Pulmonary artery endothelial cell (primary cell): ENCODE measurements at places on chromosomes 3 and 15.

DNA sequence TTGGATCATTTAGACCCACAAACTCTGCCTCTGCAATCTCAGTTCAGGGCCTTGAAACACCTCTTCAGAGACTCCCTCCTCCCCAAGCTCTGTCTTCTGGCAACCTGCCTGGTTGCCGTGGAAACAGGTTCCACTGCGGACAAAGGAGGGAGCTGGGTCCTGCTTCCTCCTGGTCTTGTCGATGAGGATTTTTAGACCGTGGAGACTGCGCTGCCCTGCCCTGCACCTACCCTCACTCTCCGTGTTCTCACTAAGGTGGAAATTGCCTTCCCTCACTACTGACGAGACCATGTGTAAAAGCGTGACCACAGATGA is at the start of gene RTP1:
Gene RTP1, plus strand, starts transcription at position 152 of the 315 bp plus-strand sequence. Its CDS starts 30 bp downstream, at position 182.
- DNase-seq, result no peak

DNA sequence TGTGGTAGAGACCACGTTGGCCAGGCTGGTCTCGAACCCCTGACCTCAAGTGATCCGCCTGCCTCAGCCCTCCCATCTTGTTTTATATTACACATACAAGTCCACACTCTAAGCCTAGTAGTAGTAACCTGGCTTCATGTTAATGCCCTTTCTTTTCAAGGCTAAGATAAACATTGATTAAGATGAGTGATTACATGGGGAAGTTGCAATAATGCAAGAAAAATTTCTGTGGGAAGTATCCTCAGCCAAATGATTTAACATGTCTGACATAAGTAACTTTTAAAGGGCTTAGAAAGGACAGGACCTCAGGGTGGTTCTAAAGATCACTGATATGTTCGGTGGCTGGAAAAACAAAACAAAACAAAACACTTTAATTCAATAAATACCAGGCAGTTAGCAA is 72.1 kb downstream of the SFMBT1 start:
- no peak for DNase-seq

DNA sequence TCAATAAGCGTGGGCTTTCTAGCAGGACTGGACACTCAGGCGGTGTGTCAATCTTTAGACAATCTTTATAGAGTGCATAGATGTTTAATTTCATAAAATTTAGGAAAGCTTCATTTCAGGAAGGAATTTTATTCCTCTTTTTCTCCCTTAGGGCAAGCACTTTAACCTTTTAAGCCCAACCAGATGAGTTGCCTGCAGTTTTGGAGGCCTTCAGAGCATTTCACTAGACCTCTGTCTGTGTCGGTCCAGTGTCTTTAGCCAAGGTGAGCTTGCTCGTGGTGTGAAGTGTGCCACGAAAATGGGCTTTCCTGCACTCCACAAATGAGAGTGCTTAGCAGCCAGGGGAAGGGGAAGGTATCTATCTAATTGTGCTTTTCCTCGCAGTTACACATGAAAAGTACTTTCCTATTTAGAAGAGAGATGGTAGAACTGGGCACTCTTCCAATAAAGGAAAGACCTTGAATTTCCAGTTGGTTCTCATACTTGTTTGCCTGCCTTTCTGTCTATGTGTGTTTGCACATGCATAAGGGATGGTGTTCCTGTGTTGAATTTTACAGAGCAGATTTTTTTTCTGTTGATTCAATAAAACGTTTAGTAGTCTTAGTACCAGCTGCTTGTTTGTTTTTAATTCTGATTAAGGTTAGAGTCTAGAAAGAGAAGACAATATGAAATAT is 53.6 kb downstream of the FEZF2 start:
- no peak for DNase-seq

DNA sequence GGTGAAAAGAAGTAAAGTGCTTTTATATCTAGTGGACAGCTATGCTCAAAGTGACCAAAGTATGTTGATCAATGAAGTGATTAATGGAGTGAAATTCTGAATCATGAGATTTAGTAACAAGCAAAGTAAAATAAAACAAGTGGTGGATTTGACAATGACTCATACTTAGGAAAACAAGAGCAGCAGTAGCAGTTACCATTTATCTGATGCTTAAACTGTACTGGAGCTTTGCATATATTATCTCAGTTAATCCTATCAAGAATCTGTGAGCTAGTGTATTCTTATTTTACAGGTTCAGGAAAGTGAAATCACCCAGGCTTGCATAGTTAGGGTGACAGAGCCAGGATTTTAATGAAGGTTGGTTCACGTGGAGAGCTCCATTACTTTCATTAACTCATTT is 50.6 kb upstream of the SPATA16 start:
- DNase-seq, result no peak

GRCh38 chr15:44738340-44738984 is 2.1 kb downstream of the TRIM69 start:
- no peak for DNase-seq

- DNase-seq, result no peak
Observed at GRCh38 chr15:68674975-68675374, 96.2 kb downstream of the CORO2B start.

DNA sequence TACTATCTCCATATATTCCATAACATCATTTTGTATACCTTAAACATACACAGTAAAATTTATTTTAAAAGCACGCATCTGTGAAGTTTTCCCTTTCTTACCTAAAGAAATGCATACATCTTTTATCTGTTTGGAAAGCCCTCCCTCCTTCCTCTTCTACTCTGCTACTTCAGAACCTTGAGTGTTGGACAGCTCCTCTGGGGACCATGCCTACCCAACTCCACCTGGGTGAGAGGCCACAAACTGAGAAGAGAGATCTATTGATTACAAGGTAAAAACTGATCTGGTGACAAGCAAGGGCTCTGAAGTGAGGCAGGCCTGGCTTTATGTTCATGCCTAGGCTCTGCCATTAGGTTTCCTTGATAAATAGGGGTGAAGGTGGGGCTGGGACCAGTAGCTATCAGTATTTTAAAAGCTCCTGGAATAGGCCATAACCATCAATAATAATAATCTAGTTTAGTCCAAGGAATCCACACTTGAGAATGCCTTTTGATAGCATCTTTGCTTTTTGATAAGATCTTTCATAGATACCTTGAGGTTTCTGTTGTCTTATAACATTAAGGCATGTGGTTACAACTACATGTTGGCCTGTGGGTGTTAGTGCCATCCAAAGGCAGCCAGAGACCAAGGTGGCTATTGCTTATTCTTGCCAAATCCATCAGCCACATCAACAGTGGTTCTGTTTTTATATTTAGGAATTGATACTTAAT is 148.8 kb downstream of the KCNMB2 start:
- DNase-seq, result no peak

- DNase-seq, result no peak
Observed at GRCh38 chr3:118607915-118608820, 426.5 kb downstream of the IGSF11 start.

DNA sequence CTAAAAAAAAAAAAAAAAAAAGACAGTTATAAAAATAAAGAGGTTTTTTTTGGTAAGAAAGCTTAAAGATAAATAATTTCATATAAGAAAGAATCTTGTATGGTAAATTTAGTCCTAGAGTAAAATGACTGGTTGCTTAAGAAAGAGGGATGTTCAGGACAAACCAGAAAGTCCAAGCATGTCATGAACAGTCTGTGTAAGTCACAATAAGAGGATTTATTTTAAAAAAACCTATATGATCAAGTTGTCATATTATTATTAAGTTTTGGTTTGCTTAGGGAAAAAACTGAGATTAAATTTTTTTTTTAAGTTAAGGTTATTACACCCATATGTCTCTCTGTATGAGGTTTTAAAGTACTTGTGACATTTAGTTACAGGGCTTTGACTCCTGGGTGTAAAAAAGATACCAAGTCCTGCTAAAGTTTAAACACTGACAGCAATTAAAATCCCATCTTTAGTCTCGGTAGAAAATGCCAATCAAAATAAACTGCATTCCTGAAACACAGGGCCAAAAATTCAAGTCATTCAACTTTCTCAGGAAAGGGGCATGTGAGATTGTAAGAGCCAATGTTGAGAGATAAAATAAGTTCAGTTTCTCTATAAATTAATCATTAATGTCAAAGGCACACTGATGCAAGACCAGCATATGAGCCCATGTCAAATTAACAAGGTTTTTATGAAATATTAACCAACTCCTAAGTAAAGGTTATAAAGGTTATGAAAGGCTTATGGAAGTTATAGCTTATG is 8.5 kb upstream of the BDH1 start:
- no peak for DNase-seq

DNA sequence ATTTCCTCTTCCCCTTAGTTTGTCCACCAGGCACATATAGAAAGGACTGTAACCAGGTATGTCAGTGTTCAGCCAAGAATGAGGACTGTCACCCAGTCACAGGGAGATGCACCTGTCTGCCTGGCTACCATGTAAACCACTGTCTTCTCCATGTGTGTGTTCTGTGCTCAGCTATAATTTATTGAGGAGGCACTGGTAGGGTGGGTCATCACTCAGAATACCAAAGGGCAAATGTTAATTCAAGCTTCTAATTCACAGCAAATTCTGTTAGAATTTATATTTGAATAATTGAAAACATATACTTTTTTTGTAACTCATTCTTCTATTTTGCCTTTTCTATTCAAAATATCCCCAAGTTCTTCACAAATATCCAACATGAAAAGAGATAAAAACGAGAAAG is 780.4 kb downstream of the MECOM start:
- DNase-seq, result no peak

DNA sequence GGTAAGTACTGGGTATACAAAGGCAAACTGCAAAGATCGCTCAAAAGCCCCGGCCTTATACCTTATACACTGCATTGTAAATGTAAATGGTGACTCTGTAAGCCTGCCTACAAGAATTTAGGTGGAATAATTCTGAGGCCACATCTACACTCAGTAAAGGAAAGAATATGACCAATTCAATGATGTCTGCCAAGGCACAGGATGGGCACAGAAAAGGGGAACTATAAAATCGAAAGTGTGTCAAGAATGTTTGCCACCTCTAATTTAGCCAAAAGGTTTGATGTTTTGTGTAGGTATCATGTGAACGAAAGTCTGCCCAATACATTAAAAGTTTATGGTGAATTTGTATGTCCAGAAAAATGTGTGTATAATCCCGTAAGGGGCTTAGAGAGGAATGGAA is 96.1 kb downstream of the FOXP1 start:
- DNase-seq, result no peak

GRCh38 chr3:27387625-27388024 is 18.4 kb upstream of the NEK10 start:
- DNase-seq, result no peak

- DNase-seq, result no peak
Observed at GRCh38 chr15:22780267-22780666, 6.2 kb upstream of the NIPA1 start.

DNA sequence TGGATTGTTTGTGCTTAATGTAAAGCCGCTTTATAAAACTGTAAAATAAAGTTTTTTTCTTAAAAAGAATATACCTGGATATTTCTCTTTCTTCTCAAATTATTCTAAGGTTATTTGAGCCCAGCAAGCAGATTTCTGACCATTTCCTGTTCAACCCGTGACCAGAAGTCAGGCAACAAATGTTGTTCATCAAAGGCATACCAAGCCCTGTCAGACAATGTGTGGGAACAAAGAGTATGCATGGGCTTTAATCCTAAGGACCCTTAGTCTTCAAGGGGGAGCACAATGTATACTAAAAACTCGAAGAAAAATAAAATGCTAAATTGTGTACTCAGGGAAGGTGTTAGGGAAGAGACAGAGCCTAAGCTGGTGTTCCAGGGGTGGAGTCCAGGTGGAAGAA is 26.6 kb upstream of the PAQR5 start:
- no peak for DNase-seq

- DNase-seq, result no peak
Observed at GRCh38 chr15:74978503-74978902, 16.9 kb upstream of the SCAMP5 start.

GRCh38 chr3:68256635-68257223 is 602.3 kb upstream of the SUCLG2 start:
- DNase-seq, result no peak

GRCh38 chr15:55742498-55742926 is 440 bp downstream of the PRTG start:
- DNase-seq, result no peak

DNA sequence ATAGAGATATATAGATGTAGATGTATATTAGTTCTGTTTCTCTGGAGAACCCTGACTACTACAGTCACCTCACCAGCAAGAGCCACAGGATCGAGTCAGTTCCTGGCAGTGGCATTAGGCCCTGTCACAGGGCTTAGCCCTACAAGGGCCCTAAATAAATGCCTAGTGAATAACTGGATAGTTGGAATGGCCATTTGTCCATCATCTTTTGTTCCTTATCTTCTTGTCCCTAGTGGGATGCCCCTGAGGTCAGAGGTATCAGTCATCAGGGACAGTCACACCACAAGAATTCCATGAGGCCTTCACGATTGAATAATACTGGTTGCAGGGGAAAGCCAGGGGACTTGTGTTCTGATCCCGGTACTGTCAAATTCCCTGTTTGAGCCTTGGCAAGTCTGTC is 204.9 kb upstream of the PPP2R3A start:
- DNase-seq, result no peak

- DNase-seq, result no peak
Observed at GRCh38 chr3:170835336-170835735, 34.7 kb downstream of the RPL22L1 start.

- DNase-seq, result no peak
Observed at GRCh38 chr15:66169023-66169422, 84.5 kb downstream of the MEGF11 start.

DNA sequence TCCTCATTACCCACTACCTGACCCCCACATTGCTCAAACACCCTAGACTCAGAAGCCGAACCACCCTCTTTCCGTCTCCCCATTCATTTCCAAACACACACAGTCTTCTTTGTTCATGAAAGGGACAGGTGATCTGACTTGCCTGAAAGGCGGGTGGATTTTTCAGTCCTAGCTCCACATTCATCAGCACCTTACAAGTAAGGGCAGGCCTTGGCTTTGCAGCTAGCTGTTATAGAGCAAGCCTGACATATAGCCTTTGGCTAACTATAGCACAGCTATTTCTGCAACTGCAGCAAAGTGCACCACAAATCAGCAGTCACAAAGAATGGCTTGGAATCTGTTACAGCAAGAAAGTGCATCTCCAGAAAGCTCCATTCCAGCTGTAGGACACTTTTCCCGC is 139.8 kb downstream of the XXYLT1 start:
- DNase-seq, result no peak

DNA sequence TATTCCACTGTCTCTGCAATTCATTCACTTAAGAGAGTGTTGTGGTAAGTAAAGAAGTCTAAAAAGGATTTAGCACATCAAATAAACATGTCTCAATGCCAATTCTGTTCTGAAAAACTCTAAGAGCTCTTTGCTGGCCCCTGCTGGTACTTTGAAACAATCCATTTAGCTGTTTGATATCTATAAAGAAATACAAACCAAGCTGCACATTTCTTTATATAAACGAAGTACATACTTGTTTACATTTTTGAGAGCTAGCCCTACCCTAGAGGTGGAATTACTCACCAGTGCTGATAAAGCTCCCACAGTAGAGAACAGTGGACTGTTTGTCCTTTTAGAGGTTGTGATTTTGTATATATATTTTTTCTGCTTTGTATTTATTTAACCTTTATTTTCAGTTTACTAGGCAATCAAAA is 75.5 kb downstream of the NEDD4 start:
- DNase-seq, result peak; percentile 61
